ENCODE measurements at places on chromosomes 3 and 15. TPM values are rescaled to one million over a fixed set of nuclear protein-coding genes. Genes with fewer than 3 reads are reported as not detected.

GP5 gene
- 0.29 TPM for total RNA-seq

MYZAP gene
- 3.1 TPM for total RNA-seq

SPESP1 gene
- total RNA-seq, result 1.5 TPM

CRABP1 gene
- not detected for total RNA-seq

GREM1 gene
- 58.2 TPM for total RNA-seq

GPD1L gene
- total RNA-seq, result 8.3 TPM

GRCh38 chr3:44355362-44356033, 16.9 kb downstream of the TCAIM start:
- DNase-seq, result no peak

DNA sequence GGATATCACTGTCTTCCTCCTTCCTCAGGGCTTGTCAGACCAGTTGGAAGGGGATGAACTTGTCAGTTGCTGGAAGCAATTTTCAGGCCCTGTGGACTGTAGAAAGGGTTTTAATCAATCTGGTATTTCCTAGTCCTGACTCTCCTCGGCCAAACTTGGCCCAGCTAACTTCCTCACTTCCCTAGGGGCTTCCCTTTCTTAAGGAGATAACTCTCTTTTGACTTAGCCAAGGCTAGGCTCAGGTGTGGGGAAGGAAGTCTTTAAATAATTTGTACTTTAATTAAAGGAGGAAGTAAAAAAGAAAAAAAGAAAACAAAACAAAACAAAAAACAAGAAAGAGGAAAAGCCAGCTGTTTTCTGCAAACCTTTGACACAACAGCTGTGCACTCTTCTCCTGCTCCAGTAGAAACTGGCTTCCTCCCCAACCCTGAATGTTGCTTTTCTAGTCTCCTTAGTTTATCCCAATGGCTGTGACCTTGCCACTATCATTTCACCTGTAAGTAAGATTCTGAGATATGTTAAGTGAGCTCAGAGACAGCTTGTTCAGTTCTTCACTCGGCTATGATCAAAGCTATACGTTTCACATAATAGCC, 53.0 kb upstream of the ST3GAL6 start:
- no peak for DNase-seq

DNA sequence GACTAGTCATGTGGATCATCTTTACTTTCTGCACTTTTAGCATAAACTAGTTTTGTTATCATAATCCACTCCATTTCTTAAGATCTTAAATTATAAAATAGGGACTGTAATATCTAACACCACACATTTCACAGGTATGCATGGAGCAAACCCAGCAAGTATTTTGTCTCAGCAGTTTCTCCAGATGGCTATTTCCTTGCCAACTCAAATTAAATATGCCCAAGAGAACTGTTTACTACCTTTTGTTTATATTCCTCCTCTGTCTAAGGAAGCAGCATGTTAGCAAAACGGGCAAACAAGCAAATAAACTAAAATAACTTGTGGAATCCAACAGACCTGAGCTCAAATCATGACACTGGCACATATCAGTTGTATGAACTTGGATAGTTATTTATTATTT, 379.8 kb downstream of the LSAMP start:
- DNase-seq, result no peak

GRCh38 chr3:140929446-140929845, 12.2 kb upstream of the SLC25A36 start:
- no peak for DNase-seq

GRCh38 chr3:53287131-53287629, 31.4 kb upstream of the TKT start:
- no peak for DNase-seq

- no peak for DNase-seq
Measured at GRCh38 chr3:102124282-102124681, 275.0 kb downstream of the NFKBIZ start.

- DNase-seq, result no peak
Measured at GRCh38 chr15:85828874-85829273, 34.1 kb upstream of the KLHL25 start.

- no peak for DNase-seq
Measured at GRCh38 chr3:53170325-53171063, 9.5 kb downstream of the PRKCD start.

DNA sequence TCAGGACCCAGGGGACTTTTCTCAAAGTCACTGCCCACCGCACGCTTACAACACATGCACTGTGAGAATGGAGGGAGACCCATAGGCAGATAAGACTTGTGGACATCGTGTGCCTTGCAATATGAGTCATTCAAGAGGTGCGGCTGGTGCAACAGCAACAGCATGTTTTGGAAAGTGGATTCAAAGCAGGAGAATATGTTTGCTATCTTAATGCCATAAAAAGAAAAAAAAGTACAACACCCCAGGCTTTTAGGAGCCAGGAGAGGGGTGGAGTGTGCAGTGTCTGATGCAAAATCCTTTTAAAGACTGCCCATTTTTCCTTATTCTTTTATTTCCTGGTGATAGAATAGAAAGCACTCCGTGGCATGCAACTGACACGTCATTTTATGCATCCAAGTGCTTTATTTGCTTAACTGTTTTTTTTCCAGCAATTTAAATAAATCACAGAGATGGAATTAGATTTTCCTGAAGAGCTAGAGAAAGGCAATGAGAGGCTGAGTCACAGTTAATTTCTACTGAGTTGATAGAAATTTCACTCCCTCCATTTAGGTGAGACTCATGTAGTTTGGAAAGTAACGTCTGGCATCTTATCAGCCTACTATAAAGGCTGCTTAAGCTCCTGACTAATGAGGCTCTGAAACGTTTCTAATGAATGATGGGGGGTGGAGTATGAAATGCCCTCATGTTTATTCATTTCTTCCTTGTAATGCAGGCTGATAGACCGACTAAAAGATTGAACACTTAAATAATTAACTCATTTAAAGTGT, 96.4 kb downstream of the NSUN3 start:
- DNase-seq, result no peak

DNA sequence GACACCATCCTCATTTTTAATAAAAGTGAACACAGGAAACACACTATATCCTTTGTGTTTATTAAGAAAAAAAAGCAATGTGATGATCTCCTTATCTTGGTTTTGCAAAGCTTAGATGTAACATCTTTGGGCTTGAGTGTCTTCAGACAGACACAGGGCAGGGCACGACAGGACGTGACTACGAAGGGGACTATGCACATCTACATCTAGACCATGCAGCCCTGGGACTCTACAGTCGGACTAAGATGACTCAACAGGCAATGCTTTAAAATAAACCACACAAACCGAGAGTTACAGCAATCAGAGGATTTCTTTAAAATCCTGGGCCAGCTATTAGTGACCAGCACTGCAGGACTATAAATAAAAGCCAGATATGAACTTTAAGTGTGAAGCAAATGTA, 22.8 kb upstream of the TM2D3 start:
- DNase-seq, result no peak

DNA sequence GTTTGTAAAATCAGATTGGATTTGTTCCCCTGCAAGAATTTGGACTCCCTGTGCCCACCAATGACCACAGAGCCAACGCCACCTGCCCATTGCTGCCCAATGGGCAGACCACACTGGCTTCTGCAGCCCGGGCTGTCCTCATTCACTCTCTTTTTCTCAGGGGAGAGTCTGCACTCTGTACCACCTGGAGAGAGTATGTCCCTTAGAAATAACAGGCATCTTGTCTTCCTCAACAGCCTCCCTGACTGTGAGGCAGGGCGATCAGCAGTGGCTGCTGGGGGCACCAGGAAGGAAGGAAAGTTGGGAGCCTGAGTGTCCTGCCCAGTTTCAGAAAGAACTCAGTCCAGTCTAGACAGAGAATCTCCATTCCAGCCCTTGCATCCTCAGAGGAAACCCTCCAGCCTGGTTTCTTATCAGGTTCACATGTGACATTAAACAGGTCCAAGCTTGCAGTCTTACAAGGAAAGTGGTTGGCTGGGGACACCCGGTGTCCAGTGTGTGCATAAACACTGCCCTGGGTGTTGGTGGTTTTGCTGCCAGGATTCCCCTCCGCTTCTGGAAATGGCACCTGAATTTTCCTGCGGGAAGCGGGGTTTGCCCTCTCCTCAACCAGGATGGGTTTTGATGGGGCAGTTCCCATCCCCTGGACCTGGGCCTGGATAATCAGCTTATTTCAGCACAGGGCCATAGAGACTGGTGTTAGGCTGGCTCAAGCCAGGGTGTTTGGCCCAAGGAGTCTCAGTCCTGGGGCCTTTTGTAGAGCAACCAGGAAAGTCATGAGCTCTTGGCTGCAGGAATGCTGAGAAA, 37.2 kb downstream of the SSUH2 start:
- DNase-seq, result peak; percentile 27

GRCh38 chr15:31811641-31812040, 218.7 kb upstream of the CHRNA7 start:
- DNase-seq, result no peak

DNA sequence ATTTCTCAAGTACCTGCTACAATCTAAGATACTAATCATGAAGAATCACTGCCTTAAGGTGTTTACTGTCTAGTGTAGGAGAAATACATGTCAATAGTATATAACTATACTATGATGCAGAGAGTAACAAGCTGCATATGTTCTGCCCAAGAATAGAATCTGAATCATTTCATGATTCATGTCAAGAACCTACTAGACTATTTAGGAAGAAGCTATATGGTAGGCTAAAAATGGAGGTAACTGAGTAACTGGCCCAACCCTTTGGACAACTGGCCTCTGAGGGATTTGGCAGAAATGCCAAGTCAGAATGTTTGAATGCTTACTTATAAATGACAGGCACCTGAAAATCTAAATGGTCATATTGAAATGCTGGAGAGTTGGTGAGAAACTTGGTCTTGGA, 59.9 kb upstream of the DGKG start:
- no peak for DNase-seq

DNA sequence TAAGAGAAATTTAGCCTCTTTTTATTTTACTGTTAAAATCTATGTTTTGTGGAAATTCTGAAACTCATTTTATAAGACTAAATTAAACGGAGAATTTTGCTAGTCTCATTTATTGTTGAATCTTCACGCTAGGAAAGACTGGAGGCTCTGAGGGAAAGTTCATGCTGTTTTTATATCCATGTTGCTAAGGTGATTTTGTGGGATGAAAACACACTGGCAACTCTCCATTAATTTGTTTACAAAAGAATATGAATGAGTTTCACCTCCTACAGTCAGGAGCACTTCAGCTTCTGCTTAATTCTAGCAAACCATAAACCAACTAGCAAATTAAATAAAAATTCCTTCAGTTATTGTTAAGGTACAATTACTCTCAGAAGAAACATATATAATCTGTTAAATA, 195.4 kb downstream of the RAP2B start:
- DNase-seq, result no peak

GRCh38 chr3:134597390-134597970, 53.3 kb downstream of the KY start:
- DNase-seq, result no peak

GRCh38 chr3:120498556-120499346, 48.0 kb upstream of the FSTL1 start:
- DNase-seq, result no peak

GRCh38 chr15:67117370-67117769, 52.0 kb downstream of the SMAD3 start:
- DNase-seq, result no peak

DNA sequence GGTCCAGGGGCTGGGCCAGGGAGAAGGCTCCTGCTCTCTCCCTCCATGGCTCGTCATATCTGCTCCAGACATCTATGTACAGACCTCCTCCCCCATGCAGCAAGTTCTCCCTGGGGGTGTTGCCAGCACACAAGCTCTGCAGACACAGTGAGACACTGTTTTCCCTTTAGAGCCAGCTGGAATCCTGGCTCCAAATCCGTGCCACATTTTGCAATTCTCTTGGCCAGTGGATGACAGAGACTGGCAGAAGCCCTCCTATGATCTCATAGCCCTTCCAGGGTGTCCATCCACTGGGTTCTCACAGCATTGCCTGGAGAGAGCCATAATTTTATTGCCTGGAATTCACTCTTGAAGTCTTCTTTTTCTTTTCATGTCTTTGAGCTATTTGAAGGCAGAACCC, 203.9 kb downstream of the TLE3 start:
- no peak for DNase-seq

DNA sequence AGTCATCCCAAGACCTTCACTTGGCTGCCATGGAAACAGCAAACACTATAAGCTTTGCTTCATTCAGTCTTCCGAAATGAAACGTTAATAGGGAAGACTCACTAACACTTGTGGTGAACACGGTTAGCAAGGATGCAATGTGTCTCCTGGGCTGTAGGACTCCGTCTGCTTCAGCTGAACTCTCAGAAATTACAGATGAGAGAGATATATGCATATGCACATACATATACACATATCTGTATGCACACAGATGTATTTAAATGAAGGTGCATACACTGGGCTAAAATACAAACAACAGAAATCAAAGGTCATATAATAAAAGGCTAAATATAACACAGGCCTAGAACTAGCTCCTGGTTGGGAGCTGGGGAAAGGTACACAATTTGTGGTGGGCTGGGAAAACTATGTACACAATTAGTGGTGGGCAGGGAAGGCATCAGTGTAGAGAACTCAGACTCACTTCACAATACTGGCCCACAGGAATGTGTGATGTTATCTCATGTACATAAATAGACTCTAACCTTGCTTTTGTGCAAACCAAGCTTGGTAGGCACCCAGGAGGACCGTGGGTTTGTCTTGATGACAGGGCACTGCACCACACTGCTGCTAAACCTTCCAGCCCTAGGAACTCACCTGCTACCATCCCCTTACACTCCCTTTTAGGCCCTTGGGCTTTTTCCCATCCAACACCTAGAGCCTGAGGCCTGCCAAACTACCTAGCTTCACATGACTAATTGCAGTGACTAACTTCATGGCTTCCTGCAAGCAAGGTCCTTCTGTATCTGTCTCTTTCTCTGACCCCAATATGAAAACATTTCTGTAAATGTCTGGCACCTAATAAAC, 873.1 kb downstream of the NSUN3 start:
- DNase-seq, result no peak

DNA sequence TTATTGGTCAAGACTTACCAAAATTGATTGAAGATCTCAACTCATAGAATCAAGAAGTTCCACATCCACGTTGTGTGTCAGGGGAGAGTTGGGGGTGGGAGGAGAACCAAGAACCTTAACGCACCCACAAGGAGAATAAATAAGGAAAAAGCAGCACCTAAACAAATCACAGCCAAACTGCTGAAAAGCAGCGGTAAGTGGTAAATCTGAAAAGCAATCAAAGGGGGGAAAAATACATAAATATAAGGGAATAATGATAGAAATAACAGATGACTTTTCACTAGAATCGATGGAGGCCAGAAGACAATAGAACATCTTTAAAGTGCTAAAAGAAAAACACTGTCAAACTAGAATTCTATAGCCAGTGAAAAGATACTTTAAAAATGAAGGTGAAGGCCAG, 20.1 kb upstream of the BHLHE40 start:
- DNase-seq, result no peak

GRCh38 chr3:190566043-190566933, 52.4 kb downstream of the IL1RAP start:
- DNase-seq, result peak; percentile 99

DNA sequence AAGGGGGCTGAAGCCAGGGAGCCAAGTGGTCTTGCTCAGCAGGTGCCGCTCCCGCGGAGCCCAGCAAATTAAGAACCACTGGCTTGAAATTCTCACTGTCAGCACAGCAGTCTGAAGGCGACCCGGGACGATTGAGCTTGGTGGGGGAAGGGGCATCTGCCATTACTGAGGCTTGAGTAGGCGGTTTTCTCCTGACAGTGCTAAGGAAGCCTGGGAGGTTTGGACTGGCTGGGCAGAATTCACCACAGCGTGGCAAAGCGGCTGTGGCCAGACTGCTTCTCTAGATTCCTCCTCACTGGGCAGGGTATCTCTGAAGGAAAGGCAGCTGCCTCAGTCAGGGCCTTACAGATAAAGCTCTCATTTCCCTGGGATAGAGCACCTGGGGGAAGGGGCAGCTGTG, 57.0 kb upstream of the GPR149 start:
- no peak for DNase-seq
